Common myeloid progenitor, CD34-positive (primary cell): ENCODE measurements at places on chromosomes 4 and X.

- no peak for DNase-seq
Observed at GRCh38 chr4:35673137-35673536, 571.2 kb downstream of the ARAP2 start.

DNA sequence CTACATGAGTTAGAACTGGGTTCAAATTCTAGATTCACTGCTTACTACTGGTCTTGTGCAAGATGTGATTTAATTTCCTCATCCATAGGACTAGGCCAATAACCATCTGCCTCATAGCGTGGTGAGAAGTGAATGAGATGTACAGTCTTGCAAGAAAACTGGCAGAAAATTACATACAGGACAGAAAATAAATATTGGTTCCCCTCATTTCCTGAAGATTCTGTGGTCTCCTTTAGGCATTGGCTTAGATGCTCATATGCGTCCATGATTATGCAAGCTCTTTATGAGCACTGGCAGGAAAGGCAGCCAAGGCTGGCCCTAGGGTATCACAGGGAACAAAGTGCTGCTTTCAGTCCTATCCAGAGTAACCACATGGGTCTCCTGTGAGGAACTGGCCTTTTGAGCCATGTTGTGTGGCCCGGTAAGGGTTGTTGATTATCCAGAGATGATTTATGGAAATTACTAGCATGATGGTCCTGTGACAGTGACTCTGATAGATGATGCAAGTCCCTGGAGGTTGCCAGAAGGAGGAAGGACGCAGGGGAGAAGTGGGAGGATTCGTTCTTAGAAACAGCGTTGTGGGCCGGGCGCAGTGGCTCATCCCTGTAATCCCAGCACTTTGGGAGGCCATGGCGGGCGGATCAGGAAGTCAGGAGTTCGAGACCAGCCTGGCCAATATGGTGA is 9.9 kb upstream of the MOB1B start:
- DNase-seq = no peak

DNA sequence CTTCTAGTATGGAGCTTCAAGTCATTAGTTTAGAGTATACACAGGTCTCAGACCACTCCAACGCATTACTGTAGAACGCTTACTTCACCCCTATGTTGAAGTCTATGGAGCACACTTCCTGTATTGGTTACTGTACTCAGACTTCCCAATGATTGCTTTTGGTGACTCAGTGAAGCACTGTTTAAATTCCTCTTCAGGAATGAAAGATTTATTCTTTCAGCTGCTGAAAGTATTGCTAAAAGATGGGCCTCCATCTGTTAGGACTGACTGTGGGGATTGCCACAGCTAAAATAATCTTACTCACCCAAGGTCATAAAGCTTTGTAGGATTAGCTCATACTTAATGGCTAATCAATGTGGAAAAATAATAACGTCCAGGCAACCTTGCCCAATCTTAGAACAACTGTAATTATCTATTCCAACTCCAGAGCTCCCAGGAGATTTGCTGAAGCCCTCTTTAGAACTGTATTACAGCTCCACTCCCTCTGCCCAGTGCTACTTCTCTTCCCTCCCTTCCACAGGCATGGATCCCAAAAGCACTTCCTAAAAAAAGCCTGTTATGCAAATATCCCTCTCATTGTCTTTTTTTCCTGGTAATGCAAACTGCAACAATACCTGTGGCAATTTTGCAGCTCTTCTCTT is 281.9 kb upstream of the HS3ST1 start:
- DNase-seq = no peak

DNA sequence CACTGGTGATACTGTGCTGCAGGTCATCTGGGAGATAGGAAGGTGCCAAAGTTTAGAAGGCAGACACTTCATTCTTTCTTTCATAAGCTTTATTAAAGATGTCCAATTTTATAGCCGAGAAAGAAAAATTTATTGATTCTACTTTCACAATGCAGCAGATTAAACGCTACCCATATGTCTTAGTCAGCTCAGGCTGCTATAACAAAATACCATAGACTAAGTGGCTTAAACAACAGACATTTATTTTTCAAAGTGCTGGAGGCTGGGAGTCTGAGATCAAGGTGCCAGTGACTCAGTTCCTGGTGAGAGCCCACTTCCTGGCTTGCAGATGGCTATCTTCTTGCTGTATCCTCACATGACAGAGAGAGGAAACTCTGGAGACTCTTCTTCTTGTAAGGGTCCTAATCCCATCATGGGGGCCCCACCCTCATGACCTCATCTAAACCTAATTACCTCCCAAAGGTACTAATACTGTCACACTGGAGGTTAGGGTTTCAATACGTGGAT is 33.4 kb upstream of the KLHL34 start:
- no peak for DNase-seq

- peak; percentile 43 for DNase-seq
Observed at GRCh38 chr4:81648576-81649275, 177.0 kb upstream of the RASGEF1B start.

DNA sequence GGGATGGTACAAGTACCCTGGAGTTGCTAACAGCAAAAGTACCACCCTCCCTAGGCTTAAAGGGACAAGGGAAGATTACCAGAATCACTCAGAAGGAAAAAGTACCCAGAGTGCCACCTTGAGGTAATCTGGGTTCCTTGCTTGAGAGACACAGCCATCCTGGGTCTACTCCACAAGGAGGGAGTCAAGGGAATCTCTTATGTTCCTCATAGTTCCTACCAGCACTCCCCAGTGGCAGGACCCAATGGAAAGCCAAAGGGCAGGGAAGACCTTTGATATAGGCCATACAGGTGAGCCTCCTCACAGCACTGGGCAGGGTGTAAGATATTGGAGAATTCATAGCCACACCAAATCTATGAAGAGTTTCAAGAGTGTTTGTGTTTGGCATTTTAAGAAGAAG is 5.7 kb downstream of the IL2 start:
- DNase-seq = no peak

GRCh38 chr4:142156256-142156655 is 519.9 kb downstream of the IL15 start:
- no peak for DNase-seq

- no peak for DNase-seq
Observed at GRCh38 chrX:20739038-20739745, 472.5 kb upstream of the RPS6KA3 start.

GRCh38 chrX:69150281-69150960 is 14.8 kb downstream of the PJA1 start:
- DNase-seq = no peak

DNA sequence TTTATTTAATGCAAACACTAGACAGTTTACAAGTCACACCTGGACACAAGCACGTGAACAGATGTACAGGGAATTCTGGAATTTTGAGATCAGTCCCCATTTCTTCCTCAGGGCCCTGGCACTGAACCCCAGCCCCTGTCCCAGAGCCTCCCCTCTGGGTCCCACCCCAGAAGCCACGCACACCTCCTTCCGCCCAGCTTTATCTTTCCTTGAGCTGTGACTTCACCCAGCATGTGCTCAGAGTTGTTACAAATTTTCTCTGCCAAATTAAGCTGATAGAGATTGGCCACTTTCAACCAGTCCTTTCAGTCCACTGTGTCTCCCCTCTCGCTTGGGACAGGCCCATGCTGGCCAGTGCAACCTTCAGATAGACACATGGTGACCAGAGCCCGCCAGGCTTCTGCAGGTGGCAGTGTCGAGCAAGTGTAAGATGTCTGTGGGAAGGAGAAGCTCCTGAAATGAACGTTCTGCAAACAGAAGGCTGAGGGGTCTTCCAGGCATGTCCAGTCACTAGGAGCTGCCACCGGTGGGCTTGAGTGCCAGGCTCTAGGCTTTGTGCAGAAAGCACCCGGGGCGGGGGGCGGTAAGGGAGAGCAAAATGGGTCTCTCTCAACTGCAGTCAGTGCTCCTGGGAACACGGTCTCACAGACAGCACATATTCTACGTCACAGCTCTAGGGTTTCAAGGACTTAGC is 73.3 kb downstream of the MTMR1 start:
- no peak for DNase-seq

DNA sequence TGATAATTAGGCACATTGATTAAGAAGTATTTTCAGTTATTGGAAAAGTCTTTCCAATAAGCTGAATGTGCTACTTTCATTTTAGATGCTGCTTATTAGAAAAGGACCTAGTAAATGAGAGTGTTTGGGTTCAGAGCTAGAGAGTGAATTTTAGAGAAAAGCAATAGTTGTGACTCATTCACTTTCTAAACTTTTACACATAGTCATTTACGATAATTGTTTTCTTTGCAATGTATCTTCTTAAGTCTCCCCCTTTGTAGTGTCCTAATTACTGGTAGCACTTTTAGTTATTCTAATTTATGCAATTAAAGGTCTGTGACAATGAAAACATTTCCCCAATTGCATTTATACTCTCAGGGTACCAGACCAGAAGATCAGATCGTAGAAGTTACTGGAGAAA is 1.3 kb downstream of the IL21 start:
- DNase-seq = no peak

DNA sequence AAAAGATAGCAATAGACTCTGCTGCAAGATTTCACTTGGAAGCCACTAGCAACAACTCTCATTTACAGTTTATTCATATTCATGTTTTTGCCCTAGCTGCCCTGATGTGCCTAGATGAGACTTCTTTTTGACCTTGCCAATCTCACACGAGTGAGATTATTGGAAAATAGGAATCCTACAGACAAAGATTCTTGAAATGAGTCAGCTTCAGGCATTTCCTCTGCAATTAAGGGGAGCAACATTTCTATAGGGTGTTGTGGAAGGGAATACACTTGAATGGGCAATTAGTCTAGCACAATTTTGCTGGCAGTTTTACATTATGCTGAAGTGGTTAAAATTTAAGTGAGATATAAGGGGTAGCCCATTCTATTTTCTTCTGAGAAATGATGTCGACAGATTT is 217.0 kb upstream of the FAT4 start:
- no peak for DNase-seq
